GM13976 (cell line): ENCODE measurements at places on chromosomes 12 and 14.

DNA sequence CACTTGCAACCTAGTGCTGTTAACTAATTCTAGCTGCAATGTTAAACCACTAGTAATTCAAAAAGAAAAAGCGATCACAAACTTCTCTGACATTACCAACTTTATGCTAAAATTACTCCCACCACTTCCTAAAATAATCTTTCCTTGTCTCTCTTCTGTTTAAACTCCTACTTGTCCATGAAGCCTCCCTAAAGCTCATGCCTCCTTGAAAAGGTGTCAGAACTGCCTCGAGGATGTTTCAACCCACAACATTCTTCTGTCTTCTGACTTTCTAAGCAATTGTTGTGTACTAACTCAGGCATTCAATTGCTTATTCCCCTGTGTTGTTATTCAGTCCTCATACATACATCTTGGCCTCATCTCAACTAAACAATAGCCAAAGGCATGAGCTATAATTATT is 5.9 kb downstream of the GNPTAB start:
- DNase-seq: no peak

- no peak for DNase-seq
These were observed 79.8 kb downstream of the SRRM4 start for GRCh38 chr12:119060847-119061796.

DNA sequence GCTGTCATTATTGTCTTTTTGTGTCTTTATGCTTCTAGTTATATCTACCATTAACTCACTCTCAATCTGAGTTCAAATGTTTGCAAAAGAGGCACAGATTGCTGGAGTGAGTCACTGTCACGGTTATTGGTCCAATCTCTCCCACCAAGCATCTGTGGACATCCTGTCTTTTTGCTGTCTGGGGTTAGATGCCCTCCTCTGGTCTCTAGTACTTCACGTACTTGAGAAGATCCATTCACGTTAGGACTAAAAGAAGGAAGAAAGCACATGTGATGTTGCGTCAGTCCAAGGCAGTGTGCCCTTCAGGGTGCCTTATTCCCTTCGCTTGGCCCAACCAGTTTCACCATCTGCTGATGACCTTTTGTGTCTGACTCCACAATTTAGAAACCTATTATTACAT is 72.3 kb upstream of the STXBP6 start:
- no peak for DNase-seq

- no peak for DNase-seq
These were observed 87.7 kb downstream of the PTPRB start for GRCh38 chr12:70549340-70550179.

DNA sequence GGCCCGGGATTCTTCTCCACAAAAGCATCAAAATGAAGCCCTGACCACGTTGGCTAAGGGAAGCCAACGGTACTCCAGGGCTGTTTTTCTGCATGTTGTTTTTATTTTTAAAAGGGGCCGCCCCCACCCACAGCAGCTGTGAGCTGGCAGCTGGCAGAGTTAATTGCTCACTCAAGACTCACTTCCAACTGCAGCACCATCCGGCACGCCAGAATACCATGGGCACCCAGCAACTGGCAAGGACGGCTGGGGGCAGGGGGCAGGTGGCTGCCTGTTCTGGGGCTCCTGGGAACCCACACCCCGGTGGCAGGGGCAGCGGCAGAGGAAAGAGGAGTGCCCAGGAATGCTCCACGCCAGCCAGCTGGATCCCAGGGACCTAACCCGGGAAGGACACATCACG is 44.3 kb downstream of the NCOR2 start:
- no peak for DNase-seq

GRCh38 chr14:74695406-74695805 is 17.5 kb downstream of the AREL1 start:
- no peak for DNase-seq

DNA sequence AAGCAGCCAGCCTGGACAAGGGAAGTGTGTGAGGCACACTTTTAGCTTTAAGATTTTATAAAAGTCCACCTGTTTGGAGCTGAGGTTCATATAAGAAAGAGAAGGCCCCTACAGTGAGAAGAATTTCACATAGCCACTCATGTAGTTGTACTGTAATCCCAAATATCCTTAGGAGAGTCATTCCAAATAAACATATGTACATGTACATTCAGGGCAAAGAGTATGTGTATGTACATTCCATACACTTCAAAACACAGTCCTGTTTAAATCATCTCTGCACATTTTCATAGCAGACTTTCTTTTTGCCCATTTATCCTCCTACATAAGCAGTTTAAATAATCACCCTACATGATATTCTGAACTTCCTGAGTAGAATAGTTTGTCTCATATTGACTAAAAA is 87.6 kb downstream of the GPR65 start:
- DNase-seq: no peak

- DNase-seq: peak; percentile 54
These were observed 589.3 kb upstream of the TMEM132C start for GRCh38 chr12:127677537-127678131.

DNA sequence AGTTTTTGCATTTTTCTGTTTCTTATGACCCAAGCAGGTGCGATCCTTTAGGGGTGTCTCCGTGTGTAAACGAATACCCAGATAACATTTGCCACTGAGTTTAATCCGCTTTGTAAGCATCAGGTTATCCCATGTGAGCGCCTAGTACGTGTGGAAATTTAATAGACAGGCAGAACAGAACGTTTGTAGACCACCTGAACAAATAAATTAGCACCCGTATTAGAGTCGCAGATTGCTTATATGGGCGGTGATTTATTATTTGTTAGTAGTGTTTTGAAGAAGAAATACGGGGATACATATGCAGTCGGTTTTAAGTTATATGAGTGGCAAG is 325 bp downstream of the C12orf60 start:
- DNase-seq: no peak

DNA sequence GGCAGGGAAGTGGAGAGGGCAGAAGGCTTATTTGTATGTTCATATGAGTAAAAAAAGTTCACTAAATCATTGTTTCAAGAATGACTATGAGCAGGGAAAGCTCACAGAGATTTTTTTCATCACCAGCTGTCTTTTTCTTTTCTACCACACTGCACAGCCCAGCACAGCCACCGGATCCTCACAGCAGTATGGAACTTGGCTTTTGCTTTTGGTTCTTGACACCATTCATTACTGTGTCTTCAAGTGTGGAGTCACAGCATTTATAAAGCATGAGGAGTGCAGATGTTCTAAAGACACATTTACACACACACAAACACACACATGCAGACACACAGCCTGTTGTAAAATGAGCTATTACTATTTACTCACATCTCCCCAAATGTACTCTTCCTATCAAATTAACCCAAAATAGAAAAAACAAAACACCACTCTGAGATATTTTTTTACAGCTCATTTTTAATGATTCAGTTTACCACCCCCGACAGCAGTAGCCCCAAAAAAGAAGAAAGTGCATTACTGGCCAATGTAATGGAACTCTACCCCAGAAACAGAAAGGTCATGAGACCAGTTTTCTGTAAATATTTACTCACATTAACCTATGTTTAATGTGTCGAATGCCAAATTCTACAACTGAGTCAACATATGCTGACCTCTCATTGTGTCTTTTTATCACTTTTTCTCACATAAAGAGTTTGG is 60.5 kb downstream of the BTG1 start:
- DNase-seq: no peak

DNA sequence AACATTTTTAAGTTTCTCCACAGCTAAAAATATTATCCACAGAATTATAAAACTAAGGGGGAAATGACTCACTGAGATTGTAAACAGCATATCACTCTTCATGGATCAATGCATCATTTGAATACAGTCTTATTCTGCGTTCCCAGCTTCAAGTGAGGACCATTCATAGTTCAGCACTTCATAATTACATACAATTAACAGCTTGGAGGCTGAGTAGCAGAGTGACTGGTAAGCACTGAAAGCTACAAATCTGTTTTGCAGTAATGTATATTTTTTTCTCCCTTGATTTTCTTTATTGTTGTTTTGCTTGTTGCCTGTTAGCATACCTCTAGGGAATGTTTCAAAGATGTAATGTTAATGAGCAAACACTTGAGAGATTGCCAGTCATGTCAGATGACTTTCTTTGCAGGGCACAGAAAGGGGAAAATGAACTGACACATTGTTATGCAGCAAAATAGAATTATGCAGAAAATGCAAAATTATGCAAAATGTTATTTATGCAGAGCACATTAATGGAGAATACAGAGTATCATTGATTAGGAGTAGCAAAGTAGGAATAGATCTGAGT is 138.6 kb downstream of the RPS29 start:
- DNase-seq: no peak

GRCh38 chr12:23952071-23952470 is 2.6 kb upstream of the SOX5 start:
- DNase-seq: no peak

GRCh38 chr14:35573911-35574310 is 39.9 kb downstream of the INSM2 start:
- no peak for DNase-seq

- DNase-seq: no peak
These were observed 20.1 kb upstream of the GARIN6 start for GRCh38 chr12:99627459-99627858.

GRCh38 chr12:65319688-65320200 is 41.3 kb downstream of the MSRB3 start:
- DNase-seq: no peak

DNA sequence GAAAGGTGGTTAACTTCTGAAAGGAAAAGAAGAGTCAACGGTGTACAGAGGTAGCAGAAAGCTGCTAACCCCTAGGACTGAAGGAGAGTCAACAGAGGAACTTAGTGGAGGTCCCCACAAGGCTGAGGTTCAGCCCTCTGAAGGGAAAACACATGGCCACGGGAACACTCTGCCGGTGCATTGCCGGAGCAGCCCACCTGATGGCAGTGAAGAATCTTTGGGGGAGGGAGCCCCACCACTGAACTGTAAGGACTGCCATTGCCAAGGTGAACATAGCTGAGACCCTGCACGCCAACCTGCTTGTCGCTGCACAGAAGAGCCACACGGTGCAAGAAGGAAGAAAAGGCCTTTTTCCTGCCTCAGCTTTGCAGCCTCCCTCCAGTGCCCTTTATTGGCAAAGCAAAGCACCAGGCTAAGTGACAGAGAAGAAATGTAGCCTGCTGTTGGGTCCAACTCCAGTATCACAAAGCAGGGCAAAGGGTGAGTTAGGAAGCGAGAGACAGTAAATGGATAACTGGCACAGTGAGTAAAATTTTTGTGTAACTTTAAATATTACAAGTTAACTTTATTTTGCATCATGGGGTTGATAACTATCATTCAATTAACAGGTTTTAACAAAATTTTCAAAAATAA is 76.9 kb downstream of the LIN52 start:
- no peak for DNase-seq

GRCh38 chr12:52223406-52224039 is 9.5 kb upstream of the KRT7 start:
- no peak for DNase-seq

DNA sequence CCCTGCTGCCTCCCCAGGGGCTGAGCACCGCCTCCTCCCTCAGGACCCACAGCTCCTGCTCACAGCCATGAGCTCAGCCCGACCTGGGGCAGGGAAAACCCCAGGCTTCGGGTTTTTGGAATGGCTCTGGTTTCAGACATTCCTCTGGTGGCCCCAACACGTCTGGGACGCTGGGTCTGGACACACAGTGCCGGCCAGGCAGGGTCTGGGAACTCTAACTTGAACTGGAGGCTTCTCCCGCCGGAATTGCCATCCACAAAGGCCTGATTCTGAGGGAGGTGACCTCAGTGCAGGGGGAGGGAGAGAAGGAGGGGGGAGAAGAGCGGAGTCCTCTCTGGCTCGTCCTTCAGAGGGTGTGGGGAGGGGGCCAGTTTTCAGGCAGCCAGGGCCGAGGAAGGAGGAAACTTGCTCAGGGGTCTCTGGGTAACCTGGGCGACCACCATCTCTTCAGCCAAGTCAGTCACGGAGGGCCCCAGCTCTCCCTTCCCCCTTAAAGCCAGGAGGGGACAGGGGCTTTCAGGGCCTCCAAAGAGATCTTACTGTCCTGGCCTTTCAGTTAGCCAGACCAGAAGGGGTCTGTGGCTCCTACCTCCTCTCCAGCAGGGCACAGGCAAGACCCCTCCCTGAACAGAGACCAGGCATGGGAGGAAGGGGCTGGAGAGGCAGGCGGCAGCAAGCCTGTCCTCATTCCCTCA is 19.4 kb downstream of the NCKAP5L start:
- no peak for DNase-seq

DNA sequence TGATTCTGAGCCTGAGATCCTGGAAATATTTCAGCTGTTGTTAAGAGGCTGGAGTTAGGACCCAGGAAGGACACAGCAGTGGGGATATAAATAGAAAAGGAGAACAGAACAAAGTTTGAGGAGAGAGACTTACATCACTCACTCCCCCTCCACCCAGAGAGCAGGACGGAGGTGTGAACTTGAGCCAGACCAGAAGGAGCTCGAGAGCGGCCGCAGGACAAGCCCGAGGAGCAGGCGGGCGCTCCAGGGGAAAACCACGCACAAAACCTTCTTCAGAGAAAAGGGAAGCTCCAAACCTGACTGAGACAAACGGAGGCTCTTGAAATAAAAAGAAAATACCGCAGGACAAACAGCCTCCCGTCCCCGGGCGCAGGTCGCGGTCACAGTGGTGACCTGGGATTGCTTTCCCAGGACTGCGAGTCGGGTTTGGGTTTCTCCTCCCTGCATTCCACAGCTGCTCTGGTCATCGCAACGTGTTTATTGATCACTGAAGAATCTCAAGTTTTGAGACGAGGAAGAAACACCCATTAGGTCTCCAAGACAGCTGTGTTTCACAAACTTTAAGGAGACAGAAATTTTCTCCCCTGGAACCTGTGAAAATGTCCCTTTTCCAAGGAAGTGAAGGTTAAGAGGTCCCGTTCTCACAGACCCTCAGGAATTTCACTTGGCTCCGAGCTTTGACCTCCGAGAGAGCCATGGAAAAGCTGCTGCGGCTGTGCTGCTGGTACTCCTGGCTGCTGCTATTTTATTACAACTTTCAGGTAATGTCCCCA is at the start of gene ADGRD1:
TSS of gene ADGRD1 (plus strand) at position 137 of the 773 bp plus-strand sequence. CDS start at position 696, 559 bp downstream.
- peak; percentile 65 for DNase-seq

GRCh38 chr12:4910502-4911315 is 1.0 kb downstream of the KCNA1 start:
- DNase-seq: peak; percentile 87

- no peak for DNase-seq
These were observed 49.7 kb downstream of the DDX51 start for GRCh38 chr12:132094269-132094891.

GRCh38 chr12:89349814-89350213 is 2.5 kb downstream of the DUSP6 start:
- DNase-seq: no peak

DNA sequence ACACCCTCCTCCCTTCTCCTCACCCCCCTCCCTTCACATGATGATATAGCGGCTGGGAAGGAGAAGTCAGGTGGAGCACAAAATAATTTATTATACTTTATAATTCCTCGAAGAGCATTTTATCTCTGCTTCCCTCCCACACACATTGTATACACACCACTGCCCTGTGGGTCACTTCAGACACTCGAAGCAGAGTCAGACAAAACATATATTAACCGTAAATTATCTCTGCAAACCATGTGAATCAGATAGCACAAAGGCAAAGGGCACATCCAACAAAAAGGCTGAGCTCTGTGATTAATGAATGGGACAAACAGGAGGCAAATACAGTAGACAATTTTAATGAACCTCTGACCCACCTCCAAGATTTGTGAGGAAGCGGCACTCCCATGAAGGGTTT is 450.7 kb downstream of the GALC start:
- no peak for DNase-seq

- DNase-seq: no peak
These were observed 64.7 kb downstream of the ZNF641 start for GRCh38 chr12:48285751-48286650.
